T47D (cell line): ENCODE measurements at places on chromosomes 3 and 15.

DNA sequence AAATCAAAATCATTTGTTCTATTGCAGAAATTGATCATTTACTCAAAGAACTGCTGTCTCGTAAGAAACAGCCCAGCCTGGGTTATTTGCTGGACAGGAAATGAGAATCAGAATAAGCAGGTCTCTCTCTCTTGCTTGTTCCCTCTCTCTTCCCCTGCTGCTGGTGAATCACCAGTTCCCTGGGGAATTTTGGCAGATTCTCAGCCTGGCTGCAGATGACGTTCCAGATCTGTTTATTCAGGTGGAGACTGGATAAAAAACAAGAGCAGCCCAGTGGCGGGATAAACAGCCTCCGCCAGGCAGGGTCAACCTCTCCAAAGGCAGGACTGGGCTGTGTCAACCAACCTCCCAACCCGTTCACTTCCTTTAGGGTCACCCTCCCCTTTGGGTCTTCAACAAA lies 72.1 kb downstream of the LRIG1 start:
- peak; percentile 93 for DNase-seq

GRCh38 chr15:96296264-96296663 lies 34.2 kb upstream of the NR2F2 start:
- DNase-seq: no peak

DNA sequence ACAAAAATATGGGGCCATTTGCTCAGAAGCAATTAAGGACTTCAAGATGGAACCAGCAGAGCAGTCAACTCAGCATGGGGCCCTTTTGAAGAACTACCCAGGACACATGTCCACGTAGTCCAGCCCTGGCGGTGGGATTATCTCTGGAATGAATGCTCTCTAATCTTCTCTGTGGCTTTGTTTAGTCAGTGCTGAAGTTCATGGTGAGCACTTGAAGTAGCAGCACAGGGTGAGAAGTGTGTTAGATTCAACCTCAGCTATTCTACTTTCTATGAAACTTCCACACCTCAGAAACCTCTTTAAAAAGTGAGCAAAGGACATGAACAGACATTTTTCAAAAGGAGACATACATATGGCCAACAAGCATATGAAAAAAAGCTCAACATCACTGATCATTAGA lies 74.4 kb downstream of the THRB start:
- no peak for DNase-seq

DNA sequence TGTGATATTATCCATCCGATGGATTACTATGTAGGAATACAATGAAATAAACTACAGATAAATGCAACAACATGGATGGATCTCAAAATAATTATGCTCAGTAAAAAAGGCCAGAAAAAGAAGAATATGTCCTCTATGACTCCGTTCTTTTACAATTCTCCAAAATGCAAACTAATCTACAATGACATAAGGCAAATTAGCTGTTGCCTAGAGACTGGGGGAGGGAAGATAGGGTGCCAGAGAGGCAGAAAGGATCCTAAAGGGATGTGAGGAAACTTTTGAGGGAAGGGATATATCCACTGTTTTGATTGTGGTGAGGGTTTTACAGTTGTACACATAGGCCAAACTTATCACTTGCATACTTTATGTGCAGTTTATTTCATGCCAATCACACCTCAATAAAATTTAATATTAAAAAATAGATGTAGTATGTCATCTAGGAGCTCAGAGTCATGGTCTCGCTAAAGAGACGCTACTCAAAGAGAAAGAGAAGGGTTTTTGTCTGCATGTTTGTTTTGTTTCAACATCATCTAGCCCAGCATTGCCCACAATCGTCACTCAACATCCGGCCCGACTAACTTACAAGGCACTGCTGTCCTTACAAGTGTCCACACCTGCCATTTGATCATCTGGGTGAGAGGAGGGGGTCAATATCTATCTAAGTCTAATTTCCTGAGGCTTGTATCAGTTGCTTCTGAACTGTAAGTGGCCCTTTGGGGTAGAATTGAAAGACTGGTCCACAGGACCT lies 29.5 kb downstream of the HES1 start:
- no peak for DNase-seq

DNA sequence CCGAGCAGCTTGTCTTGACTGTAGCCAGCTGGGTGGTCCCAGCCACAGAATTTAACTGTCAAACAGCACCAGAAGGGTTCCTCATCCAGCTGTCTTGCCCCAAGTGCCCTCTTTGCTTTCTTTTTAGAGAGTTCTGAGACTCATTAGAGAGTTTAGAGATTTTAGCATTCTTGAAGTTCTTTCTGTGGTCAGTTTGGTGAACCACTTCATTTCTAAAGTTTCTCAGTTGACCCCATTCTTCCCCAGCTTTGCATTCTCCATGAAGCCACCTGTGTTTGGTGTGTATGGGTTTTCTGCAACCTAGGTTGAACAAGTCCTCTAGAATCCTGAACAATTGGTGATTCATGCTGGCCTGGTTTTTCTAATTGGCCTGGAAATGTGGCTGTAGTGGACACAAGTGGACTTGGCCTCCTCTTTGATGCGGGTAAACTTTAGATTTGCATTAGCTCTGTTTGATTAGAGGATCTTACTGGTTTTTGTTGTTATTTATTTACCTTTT lies 33.7 kb downstream of the FLNB start:
- no peak for DNase-seq

- no peak for DNase-seq
Observed at GRCh38 chr15:94229591-94230369, 1.6 kb upstream of the MCTP2 start.

DNA sequence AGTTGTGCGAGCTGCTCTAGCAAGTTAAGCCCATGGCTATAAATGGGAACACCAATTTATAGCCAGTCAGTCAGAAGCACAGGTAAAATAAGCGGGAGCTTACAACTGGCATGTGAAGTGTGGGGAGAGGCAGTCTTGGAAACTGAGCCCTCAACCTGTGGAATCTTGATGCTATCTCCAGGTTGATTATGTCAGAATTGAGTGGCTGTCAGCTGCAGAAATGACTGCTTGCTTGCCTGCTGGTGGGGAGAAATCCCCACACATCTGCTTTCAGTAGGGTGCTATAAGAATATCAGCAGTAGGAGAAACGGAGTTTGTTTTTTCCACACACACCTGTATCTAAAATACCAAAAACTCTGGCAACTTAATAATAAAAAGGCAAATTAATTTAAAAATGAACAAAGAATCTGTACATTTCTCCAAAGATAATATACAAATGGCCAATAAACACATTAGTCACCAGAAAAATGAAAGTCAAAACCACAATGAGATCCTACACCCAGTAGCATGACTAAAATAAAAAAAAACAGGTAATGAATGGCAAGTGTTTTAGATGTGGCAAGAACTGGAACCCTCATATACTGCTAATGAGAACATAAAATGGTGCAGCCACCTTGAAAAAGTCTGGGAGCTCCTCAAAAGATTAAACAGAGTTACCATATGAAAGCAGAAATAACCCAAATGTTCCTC lies 26.0 kb upstream of the MAP4 start:
- DNase-seq: no peak

- DNase-seq: no peak
Observed at GRCh38 chr3:12916159-12916558, 74.8 kb upstream of the RPL32 start.

DNA sequence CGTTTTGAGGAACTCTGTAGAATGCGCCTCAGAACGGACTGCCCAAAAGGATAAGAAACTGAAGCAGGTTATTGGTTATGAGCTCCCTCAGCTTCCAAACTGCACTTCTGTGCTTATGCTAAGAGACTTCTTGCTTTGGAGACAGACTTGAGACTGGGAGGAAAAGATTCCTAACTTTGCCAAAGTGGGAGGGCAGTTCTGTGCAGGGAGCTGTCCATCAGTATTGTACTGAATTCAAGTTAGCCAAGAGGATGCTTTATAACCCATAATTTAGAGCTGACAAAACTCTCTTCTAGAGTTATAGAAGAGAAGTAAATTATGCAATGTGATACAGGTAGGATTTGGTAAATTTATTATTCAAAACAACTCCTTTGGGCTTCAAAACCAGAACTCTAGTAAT lies 519.8 kb upstream of the GBE1 start:
- peak; percentile 60 for DNase-seq

DNA sequence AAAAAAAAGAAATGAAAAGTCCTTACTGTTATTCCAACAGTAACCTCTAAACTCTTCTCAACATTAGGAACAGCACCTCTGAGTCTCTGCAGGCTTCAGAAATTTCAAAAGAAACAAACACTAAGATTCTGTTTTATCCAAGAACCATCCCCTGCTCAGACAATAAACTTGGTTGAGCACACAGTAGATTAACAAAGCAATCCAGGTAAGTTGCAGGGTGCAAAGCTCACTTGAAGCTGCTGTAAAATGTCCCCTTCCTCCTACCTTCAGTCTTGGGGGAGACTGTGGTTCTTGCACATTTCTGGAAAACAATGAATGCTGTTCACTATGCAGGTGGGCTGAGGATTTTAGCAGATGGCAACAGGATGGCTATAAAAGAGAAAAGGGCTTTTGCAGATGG lies 484.1 kb downstream of the IGSF11 start:
- DNase-seq: no peak

DNA sequence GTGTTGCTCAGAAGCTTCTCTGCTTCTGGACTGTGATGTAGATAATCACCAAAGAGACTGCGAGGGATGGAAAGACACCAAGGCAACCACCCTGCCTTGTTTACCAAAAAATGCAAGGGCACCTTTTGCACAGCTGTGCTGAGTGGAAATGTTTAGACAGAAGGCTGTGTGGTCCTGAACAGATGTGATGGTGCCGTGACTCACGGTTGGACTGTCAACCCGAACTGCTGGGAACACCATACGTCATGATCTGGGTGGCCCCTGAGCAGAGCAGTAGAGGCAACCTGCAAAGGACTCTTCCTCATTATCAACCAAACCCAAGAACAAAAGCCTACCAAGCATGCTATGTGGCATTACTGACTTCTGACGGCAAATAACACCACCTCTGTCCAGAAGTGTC lies 61.3 kb upstream of the LPP start:
- DNase-seq: no peak

DNA sequence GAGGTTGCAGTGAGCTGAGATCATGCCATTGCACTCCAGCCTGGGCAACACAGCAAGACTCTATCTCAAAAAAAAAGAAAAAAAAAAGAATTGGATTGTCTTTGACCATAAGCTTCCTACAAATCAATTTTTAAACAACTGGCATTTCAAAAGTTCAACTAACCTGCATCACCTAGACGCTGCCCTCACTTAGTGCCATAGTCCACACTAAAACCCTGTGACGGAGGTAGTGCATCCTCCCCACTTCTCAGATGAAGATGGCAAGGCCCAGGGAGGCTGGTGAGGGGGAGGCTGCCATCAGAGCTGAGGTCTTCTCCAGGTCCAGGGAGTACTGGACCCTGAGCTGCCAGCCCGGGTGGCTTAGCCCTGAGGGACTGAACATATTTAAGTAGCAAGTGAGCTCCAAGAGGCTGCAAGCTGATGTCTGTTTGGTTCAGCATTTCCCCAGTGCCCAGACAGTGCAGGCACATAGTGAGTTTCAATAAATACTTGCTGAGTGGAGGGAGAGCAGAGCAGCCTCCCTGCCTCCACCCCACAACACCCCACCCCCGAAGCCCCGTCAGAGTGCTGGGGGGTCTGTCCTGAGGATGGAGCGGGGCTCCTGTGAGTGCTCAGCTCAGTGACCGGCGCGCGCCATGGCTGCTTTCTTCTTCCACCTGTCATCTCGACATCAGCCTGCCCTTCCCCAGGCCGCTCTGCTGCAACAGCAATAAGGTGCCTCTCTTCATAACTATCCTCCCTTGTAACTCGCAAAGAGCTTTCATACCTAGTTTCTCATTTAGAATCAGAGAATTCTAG lies 52.8 kb downstream of the MGLL start:
- no peak for DNase-seq

GRCh38 chr15:33008284-33008995 lies 186.1 kb downstream of the FMN1 start:
- no peak for DNase-seq

- no peak for DNase-seq
Observed at GRCh38 chr3:70729845-70730244, 417.4 kb upstream of the MDFIC2 start.

DNA sequence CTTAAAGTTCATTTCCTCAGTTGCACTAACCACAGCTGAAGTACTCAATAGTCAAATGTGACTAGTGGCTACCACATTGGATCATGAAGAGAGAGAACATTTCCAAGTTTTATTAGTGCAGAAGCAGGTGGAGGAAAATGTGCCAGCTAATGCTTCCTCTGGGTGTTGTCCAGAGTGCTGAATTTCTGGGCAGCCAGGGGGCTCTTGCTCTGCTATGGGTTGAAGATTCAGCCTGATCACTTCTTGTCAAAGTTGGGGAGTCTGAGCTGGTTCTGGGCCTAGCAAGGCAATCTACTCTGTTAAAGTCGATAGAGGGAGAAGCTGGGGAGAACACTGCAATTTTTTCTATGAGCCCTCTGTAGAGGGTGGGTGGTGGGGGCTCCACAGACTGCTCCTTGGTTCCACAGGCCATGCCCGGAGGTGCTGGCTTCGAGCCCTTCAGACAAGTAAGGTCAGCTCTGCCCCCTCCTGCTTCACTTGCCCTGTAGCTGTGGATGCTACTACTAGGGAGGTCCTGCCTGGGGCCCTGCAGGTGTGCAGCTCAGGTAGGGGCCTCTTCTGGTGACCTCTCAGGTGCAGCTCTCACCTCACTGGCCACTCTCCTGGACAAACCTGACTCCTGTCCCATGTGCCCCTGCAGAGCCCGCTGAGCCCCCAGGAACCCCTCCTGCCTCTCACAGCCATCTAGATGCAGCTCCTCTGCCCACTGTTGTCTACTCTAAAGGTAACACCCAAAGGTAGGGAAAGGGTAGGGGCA lies 8.2 kb downstream of the ALG3 start:
- peak; percentile 78 for DNase-seq
